GM04504 (cell line): ENCODE measurements at places on chromosomes 6 and 20.

DNA sequence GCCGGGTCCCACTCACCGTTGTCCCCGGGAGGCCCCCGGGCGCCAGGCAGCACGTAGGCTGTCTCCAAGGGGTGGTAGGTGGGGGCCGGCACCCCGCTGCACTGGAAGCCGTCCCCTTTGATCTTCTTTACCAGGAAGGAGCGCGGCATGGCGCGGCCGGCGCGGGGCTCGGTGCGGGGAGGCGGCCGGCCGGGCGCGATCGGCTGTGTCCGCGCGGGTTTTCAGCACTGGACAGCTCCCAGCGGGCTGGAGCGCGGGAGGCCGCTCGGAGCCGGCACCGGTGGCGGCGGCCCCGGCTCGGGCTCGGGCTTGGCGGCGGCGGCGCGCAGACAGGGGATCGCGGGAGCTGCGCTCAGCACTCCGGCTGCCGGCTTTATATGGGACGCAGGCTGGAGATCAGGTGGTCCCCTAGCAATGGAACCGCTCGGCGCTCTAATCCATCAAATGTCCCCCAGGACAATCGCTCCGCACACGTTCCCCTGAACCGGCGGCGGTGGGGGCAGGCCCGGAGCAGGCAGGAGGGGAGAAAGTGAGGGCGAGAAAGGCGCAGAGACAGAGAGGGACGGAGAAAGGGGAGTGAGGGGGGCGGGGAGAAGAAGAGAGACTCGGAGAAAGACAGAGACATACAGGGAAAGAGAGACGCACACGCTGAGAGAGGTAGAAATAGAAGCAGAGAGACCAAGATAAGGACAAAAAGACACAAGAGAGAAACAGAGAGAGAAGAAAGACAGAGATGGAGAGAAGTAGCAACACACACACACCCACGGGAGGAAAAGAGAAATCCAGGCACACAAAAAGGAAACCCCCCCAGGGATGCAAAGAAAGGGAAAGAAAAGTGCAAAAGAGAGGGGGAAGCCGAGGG lies at the start of gene SCRT2:
Gene SCRT2, minus strand, starts transcription at position 350 of the 862 bp plus-strand sequence. Its CDS starts 201 bp downstream, at position 149.
- peak; percentile 54 for DNase-seq

- no peak for DNase-seq
Measured at GRCh38 chr20:50089787-50090177, 23.2 kb downstream of the UBE2V1 start.

DNA sequence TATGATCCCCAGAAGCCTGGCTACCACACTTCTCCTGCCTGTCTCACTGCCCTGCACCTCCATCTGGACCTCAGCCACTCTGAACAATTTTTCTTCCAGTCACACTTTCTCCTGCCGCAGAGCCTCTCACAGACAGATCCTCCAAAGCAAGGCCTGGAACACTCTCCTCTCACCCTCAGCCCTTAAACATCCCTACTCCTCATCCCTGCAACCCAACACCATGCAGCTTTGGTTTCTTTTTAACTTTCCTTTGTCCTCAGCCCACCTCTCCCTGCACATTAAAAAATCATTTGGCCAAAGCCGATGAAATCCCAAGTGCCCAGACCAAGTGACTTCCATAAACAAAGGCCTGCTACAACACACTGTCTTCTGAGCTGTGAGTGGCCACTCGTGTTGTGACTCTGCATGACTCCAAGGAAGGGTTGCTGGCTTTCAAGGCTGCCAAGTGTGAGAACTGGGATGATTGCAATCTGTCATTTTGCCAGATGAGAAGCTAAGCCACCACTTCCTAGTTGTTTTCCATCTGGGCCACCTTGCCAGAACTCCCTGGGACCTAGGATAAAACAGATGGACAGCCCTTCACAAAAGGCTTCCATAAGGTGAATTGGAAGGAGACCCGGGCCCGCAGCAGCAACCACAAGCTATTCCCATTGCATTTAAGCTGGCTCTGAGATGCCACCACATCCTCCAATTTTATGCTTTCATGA lies 144.4 kb upstream of the SSTR4 start:
- DNase-seq, result no peak

- DNase-seq, result no peak
Measured at GRCh38 chr6:154995254-154996015, at the start of gene TIAM2. Gene TIAM2 (plus strand): TSS chr6:154995315. CDS start chr6:155129224, 133,909 bp downstream.

GRCh38 chr6:136192902-136193301 lies 57.2 kb downstream of the MTFR2 start:
- DNase-seq, result no peak

DNA sequence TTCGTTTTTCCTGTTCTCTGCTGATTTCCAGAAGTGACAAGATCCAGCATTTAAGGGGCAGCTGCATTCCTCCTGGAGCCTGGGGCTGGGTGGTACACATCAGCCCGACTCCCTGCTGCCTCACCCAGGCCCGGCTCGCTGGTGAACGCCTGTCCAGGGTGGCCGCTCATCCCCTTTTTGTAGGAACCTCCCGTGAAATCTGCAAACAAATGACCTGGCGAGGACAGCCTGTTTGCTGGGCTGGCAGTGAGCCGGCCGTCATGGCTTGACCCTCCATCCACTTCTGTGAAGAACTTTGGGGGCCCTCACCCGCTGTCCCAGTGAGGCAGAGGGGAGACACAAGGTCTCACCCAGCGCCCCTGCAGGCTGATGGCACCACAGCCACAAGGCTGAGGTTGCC lies 39.0 kb downstream of the PYGB start:
- DNase-seq, result no peak

DNA sequence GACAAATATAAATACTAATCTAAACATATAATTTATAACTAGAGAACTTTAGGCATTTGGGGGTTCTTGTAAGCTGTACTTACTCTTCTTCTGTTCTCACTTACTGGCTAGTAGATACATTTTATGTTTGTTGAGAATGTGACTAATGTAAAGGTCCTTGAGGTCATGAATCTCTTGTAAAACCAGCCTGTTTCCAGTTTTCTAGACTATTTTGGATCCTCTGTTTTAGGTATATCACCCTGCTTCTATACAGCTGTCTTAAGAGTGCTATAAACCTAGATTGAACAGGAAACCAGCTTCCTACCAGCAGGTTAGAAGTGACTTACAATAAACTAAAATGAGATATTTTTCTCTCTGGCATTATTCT lies 134.2 kb downstream of the PLCB4 start:
- DNase-seq, result no peak

DNA sequence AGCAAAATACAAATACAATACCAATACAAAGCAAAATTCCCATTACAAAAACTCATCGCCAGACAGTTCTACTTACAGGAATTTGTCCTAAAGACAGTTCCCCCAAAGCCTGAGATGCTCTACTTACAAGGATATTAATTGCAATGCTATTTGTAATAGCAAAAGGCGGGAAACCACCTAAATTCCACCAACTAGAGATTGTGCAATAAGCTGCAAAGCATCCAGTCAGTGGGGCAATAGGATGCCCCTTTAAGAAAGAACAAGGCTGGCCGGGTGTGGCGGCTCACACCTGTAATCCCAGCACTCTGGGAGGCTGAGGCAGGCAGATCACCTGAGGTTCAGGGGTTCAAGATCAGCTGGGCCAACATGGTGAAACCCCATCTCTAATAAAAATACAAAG lies 39.1 kb downstream of the FAM209B start:
- no peak for DNase-seq

- no peak for DNase-seq
Measured at GRCh38 chr6:137625100-137625661, 131.0 kb upstream of the OLIG3 start.

DNA sequence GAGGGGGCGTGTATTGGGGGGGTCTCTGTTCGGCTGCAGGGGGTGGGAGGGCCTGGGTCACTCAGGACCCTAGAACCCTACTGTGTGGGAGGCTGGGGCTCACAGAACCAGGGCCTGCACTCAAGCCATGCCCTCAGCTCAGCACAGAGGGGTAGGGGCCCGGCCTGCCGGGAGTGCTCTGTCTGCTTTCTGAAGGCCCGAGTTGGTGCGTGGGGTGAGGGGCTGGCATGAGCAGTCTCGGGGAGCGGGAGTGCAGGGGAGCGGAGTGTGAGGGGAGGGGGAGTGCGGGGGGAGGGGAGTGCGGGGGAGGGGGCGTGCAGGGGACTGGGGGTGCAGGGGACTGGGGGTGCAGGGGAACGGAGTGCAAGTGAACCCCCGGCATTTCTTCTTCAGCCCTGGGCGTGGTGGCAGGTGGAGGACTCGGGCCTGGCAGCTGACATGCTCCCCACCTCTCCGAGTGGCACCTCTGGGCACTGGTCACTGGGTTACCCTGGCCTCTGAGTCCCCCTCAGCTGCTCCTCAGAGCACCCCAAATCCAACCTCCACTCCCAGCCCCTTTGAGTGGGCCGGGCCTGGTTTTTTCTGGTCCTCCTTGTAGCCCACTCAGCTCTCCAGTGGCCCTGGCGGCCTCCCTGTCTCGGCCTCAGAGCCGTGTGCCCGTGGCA lies 1.0 kb downstream of the COL20A1 start:
- DNase-seq, result no peak

DNA sequence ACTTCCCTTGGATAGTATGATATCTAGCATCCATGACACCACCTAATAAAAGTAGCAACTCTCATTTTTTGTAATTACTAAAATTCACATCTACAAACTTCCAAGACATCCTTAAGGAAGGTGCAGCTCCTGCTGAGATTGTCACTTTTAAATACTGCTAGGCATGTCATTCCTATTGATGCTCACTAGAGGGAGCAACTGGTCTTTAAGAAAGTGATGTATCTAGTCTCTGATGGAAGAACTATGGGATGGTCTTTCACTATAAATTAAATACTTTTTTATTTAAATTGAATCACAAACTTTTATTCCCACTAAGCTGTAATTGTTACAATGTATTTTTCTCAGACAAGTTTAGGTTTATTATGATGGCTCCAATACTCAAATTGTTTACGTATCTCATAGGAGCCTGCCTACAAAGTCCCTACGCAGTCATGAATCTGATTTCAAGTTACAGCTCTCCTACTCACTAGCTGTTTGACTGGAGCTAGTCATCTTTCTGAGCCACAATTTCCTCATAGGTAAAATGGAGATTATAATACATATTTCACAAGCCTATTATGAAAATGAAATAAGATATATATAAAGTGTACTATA lies 8.1 kb upstream of the TSPYL1 start:
- DNase-seq, result no peak

DNA sequence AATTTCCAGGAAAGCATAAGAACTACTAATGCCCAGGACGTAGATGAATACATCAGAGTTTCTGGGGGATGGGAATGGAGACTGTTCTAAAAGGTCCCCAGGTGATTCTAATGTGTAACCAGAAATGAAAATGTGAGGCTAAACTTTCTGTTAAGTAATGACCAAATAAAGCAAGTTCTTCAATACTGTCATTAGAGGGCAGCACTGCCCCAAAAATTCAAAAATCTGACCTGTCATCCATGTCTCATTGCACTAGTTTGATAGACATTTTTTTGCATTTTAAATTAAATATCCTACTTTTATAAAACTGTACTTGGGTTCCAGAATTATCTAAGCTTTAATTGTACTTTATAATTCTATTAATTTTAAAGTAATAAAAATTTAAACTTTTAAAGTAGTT lies 94.9 kb downstream of the RFX6 start:
- DNase-seq, result peak; percentile 3

DNA sequence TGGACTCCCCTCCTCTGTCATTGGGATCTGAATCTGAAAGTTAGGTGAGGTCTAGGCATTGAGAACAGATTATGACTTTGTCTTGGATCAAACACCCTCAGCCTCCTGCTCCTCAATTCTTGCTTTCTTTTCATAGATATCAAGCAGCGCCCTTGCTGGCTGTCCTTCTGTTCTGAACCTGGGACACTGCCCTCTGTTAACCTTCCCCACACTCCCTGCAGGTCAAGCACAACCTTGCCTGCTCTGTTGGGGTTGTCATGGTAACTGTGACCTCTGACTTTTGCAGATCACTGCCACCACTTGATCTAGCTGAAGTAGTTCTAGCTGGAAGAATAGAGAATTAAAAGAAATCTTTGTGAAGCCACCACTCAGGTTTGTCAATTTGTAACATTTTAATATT lies 16.4 kb upstream of the MICA start:
- DNase-seq, result no peak

DNA sequence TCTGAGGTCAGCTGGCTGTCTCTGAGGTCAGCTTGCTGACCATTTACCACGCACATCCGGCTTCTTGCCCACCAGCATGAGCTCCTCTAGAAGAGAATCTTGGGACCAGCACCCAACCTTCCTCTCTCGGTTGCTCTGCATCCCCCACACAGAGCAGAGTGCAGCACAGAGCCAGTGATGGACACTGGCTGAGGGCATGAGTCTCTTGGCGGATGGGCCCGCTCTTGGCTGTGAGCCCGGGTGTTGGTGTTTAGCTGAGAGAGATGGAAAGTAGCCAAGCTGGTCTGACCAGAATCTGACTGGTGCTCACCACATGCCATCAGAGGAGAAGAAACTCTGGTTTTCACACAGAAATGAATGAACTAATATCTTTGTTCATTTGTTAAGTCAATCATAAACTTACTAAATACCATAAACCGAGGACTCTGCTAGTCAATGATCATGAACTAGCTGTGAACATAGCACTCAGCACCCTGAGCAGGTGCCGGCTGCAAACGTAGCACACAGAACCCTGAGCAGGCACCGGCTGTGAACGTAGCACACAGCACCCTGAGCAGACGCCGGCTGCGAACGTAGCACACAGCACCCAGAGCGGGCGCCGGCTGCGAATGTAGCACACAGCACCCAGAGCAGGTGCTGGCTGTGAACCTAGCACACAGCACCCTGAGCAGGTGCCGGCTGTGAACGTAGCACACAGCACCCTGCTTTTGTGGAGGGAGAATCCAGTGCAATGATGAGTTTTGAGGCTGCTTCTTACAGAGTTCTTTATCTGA lies 10.4 kb upstream of the THBS2 start:
- no peak for DNase-seq

DNA sequence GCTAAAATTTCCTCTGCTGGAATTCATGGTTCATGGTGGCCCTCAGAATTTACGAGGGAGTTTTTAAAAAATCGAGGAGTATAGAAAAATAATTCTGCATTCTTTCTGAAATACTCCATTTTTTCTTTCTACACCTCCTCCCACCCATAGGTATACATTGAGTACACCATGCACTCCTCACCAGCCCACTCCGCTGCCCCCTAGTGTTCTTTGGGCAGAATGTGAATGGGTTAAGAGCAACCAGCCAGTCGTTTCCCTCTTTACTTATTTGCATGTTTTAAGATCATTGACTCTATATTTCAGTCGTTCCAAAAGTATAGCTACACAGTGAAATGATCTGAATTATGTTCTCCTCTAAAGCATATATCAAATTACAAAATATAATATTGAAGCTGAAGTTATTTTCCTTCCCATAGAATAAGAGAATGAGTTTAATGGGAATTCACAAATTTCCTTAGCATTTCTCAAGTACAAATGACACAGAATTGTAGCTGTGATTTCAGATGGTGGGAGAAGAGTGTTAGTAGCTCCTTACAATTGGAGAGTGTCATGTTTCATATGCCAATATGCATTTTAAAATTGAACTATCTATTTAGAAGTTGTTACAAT lies 977.7 kb upstream of the SLC35B3 start:
- no peak for DNase-seq
